ENCODE measurements at places on chromosomes 16 and 17. TPM values are rescaled to one million over a fixed set of nuclear protein-coding genes. Genes with fewer than 3 reads are reported as not detected.
A peak's percentile ranks its signal among the peaks of the same experiment; 100 is the strongest.

DNA sequence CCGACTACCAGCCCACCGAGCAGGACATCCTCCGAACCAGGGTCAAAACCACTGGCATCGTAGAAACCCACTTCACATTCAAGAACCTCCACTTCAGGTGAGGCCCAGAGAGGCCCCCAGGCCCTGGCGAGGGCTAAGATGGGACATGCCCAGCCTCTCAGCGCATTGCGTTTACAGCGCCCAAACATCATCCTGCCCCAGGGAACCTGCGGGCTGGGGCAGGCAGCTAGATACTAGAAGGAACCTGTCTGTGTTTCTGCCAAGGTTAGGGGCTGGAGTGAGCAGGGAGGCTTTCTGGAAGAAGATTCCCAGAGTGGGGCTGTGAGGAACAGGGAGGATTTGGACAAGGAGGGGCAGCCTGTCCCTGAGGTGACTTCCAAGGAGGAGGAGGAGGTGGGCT, 90.6 kb downstream of the AMFR start:
- no peak for DNase-seq
- H3K27ac ChIP-seq: no peak overlapping the region
- no peak overlapping the region for H3K4me3 ChIP-seq
- peaks cover 3% of the 10 kb centered on the region for H3K4me1 ChIP-seq
- H3K27me3 ChIP-seq: no peaks in the 10 kb centered on the region

GRCh38 chr17:29140631-29141513, 39.3 kb downstream of the MYO18A start:
- peaks cover 69% of the 10 kb centered on the region for H3K4me1 ChIP-seq
- peak overlapping the region; percentile 91 for H3K4me3 ChIP-seq
- no peaks in the 10 kb centered on the region for H3K27me3 ChIP-seq
- DNase-seq: no peak
- H3K27ac ChIP-seq: peak overlapping the region; percentile 94

The UMOD gene
- not detected for total RNA-seq

GRCh38 chr16:49594153-49594552, 220.5 kb downstream of the C16orf78 start:
- no peak overlapping the region for H3K4me3 ChIP-seq
- H3K27ac ChIP-seq: no peak overlapping the region
- no peaks in the 10 kb centered on the region for H3K36me3 ChIP-seq

The SRL gene
- total RNA-seq: not detected

The RAB26 gene
- 0.89 TPM for total RNA-seq
